ENCODE measurements at places on chromosomes 12 and 14. TPM values are rescaled to one million over a fixed set of nuclear protein-coding genes. Genes with fewer than 3 reads are reported as not detected.

Gene VWF
- total RNA-seq = 0.30 TPM

GRCh38 chr14:63267171-63267570 is 51.6 kb downstream of the GPHB5 start:
- DNase-seq = no peak

DNA sequence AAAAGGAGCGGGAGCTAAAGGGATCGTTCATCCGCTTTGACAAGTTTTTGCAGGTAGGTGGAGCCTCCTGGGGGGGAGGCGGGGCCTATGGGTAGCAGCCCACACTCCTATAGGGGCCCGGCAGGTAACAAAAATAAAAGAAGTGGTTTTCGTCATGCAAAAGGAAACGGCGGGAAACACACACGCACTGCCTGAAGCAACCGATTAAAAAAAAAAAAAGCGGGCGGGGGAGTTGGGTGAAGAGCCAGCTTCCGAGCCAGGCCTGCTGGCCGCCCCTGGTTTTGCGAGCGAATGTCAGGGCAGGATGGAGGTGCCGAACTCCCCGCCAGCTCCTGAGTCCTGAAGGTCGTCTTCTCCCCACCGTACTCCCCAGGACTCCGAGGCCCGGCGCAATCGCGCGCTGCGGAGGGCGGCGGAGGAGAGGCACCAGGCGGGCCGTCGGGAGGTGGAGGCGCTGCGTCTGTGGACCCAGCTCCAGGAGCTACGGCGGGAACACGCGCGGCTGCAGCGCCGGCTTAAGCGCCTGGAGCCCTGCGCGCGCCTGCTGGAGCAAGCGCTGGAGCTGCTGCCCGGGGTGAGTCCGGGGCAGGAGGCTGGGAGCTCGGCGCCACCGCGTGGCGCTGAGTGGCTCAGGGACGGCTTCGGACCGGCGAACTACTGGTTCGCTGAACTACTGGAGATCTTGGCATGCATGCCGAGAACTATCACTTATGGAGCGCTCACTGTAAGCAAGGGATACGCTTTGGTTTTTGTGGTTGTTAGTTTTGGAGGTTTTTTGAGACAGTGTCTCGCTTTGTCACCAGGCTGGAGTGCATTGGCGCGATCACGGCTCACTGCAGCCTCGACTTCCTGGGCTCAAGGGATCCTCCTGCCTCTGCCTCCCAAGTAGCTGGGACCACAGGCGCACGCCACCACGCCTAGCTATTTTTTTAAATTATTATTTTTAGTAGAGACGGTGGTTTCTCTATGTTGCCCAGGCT is 3.6 kb downstream of the CFAP73 start:
- peak; percentile 75 for DNase-seq

Gene KRT74
- total RNA-seq = not detected

DNA sequence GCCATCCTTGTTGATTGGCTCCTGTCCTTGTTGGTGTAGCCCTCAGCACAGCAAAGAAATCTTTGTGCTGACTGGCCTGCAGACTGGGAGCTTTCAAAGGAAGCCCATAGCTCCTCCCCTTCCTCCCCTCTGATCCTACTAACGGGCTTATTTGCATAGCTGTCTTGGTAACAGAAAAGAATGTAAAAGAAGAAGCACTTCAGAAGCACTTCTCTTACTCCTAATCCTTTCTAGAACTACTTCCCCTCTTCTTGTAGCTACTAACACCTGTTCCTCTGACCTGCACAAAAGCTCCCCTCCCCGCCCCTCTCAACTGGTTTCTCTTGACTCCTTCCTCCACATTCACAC is 14.3 kb upstream of the RIC8B start:
- no peak for DNase-seq

DNA sequence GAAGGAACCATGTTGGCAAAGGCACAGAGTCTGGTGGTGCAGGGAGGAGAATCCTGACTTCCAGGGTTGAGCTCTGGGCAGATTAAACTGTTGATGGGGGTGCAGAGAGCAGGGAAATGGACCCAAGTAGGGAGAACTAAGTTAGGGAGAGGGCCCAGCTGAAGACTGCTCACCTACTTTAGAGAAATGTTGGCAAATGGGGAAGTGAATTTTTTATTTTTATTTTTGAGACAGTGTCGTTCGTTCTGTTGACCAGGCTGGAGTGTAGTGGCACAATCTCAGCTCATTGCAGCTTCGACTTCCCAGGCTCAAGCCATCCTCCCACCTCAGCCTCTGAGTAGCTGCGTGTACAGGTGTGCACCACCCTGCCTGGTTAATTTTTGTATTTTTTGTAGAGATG is 32.1 kb upstream of the TUBA1A start:
- DNase-seq = no peak

Gene LPAR5
- 0.19 TPM for total RNA-seq

DNA sequence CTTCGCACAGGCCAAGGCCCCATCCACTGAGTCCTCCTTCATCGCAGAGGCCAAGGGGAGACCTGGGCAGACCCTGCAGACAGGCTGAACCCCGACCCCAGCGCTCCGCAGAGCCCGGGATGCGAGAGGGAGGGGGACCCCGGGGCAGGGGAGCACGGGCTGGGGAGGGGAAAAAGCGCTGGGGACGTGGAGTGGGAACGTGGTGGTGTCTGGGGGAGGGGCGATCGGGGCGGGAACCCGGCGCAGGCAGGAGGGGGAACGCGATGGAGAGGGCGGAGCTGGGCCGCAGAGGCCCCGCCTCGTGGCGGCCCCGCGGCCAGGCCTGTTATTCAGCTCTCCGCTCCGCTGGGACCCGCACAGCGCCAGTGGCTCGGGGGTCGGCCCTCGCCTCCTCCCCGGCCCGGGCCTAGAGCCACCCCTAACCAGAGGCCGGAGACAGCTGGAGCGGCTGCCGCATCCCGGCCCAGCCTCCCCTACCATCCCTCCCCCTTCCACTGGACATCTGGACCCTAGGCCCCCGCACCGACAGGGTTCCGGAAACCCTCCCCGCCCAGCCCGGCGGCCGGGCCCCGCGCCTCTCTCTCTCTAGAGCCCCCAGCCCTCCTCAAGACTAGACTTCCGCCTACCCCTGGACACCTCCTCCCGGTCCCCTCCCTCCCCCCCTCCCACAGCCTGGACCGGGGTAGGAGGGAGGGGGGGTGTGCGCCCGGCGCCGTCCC is at the start of gene ARHGEF25:
TSS of gene ARHGEF25 (plus strand) at position 328 of the 719 bp plus-strand sequence. CDS start 460 bp downstream, outside the sequence.
- DNase-seq = peak; percentile 42

Gene CLEC6A
- not detected for total RNA-seq

DNA sequence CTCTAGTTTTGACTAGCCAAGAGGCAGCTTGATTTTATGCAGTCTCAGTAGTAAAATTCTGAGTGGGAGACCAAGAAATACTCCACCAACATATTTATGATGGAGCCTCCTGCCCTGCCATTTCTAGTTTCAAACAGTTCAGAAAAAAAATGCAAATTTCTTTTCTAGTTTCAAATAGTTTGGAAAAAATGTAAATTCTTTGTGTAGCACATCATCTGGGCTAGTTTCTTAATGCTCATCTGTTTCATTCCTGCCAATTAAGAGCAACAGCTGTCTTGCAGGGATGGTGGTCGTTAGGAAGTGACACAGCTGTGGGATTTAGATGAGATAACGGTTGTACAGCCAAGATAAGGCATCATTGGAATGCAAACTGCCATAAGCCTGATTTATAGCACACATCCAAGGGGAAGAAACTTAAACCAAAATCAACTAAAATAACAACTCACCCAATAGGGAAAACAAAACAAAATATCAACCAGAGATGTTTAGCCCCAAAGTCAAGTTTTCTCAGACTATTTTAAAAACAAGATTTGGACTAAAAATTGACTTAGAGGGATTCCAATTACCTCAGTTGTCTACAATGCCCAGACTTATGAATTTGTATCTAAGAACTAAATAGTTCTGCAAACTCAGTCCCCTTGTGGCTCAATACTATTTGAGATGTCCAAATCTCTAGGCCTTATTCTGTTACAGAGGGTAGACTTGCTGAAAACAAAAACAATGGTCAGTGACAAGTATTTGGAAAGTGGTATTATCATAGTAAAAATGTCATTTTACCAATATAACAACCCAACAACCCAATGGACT is 291.3 kb upstream of the ATP2B1 start:
- no peak for DNase-seq

DNA sequence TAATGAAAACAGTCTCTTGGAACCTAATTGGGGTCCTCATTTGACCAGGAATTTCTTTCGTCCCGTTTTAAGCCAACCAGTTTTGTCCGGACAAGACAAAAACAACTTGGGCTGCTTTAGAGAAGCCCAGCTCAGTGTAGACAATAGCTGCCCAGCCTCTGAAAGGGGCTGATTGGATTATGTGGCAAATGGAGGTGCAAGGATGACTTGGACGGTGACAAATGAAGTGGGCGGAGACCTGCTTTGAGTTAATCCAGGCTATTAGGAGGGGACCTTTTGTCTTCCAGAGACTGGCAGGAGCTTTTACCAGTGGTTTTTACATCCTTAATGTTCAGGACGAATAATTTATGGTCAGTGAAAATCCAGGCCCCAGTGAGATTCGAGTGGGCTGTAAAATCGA is 4.8 kb downstream of the MEG3 start:
- DNase-seq = no peak

DNA sequence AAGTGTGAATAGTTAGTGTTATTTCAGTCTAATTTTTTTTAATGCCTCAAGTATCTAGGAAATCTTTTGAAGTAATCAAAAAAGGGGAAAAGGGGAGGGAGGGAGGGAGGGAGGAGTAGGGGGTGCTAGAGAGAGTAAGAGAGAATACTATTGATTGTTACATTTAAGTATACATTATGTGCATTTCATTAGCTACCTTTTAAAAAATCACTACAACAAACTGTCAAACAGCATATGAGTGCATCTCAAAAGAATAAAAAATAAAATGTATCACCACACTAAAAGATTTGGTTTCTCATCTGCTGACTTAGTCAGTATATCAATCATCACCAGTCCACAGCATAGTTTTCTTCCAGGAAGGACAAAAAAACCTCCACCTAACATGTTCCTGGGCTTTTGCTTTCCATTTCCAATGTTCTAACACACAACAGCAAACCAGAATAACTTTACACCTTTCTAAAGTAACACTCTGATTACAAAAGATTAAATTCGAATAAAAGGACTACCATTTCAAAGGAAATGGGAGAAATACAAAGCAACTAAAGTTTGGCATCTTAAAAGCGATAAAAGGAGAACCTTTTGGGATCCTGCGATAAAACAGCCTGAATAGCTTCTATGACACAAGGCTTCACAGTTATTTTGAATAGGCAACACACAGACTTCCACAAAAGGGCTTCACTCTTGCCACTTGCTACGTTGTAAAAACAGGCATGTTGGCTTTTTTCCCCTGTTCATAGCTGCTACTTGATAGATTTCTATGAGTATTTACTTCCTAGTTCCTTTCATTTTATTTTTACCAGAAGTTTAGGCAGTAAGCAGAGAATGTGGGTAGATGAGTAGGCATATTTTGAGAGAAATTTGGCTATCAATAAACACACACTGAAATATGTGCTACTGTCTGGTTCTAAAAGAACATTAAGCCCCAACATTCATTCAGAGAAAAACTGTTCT is 160.9 kb downstream of the EPS8 start:
- DNase-seq = no peak

DNA sequence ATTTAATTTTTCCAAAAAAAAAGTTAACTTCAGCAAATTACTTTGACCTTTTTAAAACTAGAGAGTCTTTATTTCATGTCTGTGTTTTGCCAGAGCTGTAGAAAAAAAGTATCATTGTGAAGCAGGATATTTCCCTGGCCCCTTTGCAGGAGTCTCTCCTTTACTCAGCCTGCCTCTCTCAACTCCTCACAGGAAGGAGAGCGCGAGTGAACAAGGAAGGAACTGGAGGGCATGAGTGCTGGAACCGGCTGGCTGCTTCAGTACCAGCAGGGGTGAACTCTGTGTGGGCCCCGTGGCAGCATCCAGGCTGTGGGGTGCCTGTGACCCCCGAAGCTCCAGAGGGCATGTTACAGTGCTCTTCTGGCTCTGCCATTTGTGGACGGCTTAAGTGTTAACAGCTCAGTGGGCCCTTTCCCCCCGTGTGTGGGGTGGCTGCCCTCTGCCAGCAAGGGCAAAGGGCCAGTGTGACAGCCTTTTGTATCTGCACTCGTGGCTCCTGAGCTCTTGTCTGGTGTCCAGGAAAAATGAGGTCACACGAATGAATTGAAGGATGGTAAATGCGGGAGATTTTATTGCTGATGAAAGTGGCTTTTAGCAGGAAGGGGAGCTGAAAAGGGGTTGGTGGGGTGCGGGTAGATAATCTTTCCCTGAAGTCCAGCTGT is 76.6 kb upstream of the KCNH3 start:
- DNase-seq = no peak

GRCh38 chr12:57112492-57113294 is 1.5 kb upstream of the STAT6 start:
- DNase-seq = no peak

Gene ABHD4
- 73.5 TPM for total RNA-seq

Gene KCNK13
- not detected for total RNA-seq

Gene RAPGEF3
- 2.3 TPM for total RNA-seq

Gene EIF2B1
- 62.1 TPM for total RNA-seq

GRCh38 chr14:21133901-21134300 is 22.0 kb downstream of the OR5AU1 start:
- no peak for DNase-seq

Gene GLRX5
- total RNA-seq = 67.8 TPM

- no peak for DNase-seq
Measured at GRCh38 chr12:76670776-76671175, 93.1 kb upstream of the ZDHHC17 start.

DNA sequence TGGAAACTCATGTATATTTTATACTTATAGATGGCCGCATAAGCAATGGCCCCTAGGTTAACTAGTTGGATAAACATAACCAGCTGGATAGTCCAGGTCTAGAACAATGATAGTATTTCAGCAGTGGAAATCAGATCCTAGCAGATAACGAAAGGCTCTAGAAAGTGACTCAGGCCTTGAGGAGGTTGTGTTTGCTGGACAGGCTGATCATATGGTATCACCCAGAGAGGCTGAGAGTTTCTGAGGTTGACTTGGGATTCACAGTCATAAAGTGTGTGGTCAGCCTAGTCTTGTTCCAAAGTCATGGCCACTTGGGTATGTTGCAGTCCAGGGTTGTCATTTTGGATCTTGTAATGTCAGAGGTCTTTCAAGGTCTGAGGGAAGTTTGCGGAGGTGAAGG is 16.8 kb downstream of the FLVCR2 start:
- DNase-seq = no peak

Gene KRT3
- not detected for total RNA-seq

- DNase-seq = no peak
Measured at GRCh38 chr12:105343836-105344235, 13.3 kb downstream of the C12orf75 start.

Gene OR6C70
- total RNA-seq = not detected

DNA sequence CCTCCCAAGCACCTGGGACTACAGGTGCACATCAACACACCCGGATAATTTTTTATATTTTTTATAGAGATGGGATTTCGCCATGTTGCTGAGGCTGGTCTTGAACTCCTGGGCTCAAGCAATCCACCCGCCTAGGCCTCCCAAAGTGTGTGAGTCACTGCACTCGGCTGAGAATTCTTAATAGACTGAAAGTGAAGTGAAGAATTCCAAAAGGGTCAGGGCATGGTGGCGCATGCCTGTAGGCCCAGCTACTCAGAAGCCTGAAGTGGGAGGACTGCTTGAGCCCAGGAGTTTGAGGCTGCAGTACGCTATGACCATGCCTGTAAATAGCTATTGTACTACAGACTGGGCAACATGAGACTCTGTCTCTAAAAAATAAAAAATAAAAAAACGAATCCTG is 43.7 kb downstream of the TCHP start:
- no peak for DNase-seq

Data from Caco-2 (cell line).